ENCODE measurements at places on chromosomes 6 and 20.
A peak's percentile ranks its signal among the peaks of the same experiment; 100 is the strongest.

DNA sequence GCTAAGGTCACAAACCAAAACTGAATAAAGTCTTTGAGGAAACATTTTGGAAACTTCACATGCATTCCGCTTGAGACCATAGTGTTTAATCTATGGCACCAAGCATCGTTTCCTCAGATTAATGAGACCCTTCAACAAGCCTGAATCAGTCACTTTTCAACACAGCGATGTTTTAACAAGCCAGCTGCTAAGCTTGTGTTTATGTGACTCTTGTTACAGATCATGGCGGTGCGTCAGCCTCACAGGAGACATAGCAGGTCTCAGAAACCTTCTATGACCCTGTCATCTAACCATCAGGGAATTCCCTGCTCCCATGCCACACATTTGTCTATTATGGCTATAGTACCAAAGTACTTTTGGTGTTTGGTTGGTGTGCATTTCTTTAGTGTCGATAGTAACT lies 57.2 kb downstream of the MTFR2 start:
- no peak for DNase-seq

DNA sequence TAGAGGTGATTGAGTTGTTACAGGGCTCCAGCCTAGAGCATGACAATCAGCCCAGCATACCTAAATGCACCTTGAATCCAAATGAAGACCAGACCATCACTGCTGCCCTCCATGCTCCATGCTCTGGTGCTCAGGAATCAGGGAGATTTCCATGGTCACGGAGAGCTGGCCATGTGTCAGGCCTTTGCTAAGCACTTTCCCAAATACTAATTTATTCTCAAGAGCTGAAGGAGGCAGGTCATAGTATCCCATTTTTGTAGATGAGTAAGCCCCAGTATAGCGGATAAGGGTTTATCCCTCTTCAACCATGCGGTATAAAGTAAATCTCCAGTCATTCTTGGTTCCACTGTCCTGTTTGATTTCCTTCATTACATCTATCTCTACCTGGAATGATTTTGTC lies 240.8 kb downstream of the TFAP2A start:
- DNase-seq = no peak

- no peak for DNase-seq
Observed at GRCh38 chr20:6841128-6841527, 73.6 kb downstream of the BMP2 start.

GRCh38 chr6:36979347-36979742 lies 6.7 kb downstream of the MTCH1 start:
- DNase-seq = no peak

DNA sequence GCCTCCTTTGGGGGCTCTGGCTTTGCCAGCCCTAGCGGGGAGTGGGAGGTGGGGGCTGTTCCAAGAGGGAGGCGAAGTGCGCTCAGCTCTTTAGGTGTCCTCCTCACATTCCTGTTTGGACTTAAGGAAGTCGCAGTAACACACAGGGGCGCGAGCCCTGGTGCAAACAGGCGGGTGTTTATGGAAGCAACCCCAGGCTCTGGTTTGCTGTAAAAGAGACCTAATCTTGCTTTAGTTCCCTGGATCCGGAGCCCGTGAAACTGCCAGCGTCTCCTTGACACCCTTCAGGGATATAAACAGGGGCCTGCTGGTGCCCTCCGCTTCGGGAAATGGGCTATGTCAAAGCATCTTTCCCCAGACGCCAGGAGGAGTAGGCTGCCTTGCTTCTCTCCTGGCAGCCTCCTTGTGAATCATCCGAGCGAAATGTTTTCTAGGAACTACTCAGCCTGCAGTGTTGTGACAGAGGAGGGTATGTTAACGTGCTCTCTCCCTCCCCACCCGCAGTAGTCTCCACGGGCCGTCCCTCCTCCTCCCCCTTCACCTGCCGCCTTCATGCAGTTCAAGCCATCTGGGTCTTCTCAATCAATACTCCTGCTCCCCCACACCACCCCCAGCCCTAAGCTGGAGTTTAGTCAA lies 168.0 kb upstream of the LRFN2 start:
- DNase-seq = no peak

DNA sequence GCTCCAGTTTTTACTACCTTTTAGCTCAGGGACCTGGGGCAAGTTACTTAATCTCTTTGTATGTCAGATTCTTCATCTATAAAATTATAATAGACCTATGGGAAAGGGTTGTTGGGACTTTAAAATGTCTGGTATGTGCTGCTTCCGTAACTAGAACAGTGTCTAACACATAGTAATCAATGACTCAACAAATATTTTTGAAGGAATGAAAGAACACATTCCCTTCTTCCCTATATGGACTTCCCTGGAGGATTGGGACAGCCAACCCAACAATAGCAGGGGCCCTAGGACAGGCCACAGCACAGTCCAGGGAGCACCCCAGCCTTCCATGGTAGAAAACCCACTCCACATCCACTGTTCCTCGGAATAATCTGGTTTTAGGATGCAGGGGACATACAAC lies 50.7 kb upstream of the TPD52L1 start:
- DNase-seq = no peak

DNA sequence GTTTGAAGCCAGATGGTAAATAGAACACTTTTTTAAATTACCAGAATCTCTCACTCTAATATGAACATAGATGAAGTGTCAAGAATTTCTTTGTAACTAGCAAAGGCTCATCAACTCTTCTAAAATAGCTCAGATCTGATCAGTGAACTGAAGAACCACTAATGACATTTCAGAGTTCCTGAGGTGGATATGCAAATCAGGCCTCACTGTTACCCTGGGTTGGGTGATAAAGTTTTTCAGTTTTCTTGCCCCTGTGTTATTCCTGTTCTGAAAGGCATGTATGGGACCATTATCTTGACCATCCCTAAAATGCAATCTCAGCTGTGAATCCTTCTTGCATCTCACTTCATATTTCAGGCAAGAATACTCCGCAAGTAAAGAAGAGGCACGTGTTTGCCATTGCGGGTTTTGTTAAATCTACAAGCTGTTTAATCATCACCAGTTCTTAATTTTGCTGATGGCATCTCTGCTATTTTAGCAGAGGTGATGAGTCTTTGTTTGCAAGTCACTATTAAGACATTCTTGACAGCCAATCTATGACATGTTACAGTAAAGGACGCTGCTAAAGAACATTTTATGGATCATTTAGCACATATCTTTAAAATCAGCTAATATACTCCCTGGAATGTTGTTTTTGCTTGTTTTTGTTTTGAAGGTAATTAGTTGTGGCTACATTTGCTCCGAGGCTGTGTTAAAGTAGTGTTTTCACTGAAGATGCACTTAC lies 47.9 kb downstream of the KHDC1L start:
- no peak for DNase-seq

DNA sequence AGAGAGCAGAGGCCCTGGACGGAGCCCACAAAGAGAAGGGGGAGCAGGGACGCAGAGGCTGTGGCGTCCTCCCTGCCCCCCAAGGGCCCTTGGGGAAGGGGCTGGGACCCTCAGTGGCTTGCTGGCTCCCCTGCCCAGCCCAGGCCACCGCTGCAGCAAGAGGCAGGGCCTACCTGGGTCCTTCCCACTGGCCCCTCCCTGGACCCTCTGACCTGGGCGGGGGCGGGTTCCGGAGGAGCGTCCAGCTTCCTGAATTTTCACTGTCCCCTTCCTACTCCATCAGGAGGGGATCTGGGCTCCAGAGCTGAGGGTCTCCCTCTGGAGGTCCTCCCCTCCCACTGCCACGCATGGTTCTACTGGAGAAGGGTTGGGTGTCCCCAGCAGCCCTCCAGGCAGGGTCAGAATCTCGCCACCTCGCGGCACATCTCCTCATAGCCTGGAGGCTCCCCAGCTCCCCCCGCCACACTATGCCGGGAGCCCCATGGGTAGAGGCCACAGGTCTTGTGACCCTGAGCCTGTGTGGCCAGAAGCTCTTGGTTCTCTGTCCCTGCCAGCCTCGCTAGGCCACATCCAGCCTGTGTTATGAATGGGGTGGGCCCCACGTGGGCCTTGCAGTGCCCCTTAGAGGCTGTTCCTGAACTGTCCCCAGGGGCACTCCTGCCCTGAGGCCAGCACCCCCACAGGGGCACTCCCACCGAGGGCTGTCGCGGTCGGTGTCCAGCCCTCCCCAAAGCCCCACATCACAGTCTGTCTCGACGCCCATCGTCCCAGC lies 1.0 kb upstream of the SOX18 start:
- no peak for DNase-seq

GRCh38 chr6:151681433-151682059 lies 125.9 kb upstream of the ESR1 start:
- peak; percentile 4 for DNase-seq

DNA sequence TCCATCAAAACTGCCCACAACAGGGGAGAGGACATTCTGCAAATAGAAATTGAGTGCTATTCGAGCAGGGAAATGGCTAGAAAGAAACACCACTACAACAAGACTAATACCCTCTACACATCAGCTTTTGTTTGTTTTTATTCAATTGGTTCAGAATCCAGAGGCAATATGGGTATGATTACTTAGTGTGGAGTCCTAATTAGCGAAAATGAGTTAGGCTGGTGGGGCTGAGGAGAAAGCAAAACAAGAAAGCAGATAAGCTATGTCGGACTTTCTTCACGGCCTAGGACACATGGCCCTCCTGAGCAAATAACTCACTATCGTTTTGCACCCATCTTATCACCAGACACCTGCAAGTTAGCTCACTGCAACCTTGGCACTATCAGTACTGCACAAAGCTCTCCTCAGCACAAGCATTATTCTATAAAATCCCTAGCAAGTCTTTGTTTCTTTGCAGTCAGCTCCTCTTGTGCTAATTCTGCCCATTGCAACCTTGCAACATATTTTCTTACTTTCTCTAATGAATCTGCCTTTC lies 31.3 kb upstream of the SH3BGRL2 start:
- no peak for DNase-seq

DNA sequence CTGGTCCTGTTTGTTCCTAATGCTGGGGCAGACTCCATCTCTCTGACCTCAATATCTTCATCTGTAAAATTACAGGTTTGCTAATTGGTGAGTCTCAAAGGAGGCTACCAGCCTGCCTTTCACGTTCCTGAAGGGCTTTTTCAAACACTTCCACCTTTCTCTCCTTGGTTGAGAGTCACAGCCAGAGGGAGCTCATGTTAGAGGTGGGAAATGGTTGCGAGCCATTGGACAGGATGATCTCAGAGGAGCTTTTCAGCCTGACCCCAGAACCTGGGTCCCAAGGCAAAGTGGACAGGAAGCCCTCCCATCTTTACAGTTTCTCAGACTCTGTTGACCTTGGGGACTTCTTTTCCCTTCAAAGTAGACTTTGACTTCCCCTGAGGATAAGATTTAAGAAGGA lies 37.6 kb downstream of the NDUFAF5 start:
- no peak for DNase-seq

DNA sequence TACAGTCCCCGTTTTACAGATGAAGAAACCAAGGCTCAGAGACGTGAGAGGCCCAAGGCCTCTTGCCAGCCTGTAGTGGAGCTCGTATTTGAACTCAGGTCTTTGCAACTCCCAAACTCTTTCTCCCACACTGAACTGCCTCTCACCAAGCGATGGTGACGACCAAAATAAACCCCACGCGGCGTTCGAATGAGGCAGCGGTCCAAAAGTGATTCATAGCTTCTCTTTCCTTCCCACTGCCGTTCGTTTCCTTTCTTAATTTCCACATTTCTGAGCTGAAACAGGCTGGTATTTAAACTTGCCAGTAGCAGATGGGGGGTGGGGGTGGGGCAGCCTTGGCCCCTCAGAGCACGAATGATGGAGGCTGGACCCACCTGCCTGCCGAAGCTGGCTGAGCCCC lies 252.9 kb upstream of the KCNG1 start:
- DNase-seq = no peak

GRCh38 chr6:75147512-75147911 lies 58.3 kb downstream of the COL12A1 start:
- no peak for DNase-seq

DNA sequence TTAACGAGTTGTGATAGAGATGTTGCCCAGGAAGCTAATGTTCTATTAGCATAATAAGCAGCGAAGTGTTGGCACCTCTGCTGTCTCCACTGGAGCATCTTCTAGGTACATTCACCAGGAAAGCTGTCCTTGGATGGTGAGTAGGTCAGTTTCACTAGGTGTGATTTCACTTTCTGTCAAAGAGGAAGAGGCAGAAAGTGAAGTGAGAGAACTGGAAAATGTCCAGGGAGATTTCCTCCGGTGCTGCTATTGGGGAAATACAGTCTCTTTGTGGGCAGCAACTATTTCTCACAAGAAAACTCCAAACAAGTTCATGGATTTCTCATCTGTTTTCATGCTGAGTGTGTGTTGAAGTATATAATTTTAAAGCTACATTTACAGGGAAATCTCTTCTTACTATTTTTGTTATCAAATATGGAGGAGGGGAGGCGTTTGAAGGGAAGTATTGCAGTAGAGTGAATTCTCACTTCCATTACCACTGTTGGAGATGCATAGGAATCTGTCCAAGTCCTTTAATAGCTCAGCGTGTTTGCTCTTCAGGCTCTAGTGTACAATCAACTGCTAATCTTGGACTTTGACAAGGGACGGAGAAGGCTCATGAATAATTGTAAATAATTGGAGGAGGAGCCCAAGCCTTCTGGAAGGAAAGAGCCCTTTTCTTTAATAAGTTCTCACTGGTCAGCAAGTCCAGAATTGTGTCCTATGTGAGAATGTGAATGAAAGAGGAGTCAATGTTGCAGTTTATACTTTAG lies 16.1 kb upstream of the TSBP1 start:
- no peak for DNase-seq
